Calu3 (cell line): ENCODE measurements at places on chromosomes 7 and 10. TPM values are rescaled to one million over a fixed set of nuclear protein-coding genes. Genes with fewer than 3 reads are reported as not detected.

- H3K27ac ChIP-seq = no peak overlapping the region
- peaks cover 34% of the 10 kb centered on the region for H3K36me3 ChIP-seq
- H3K4me1 ChIP-seq = peaks cover 22% of the 10 kb centered on the region
- no peaks in the 10 kb centered on the region for H3K27me3 ChIP-seq
Observed at GRCh38 chr7:150382123-150382843, 3.2 kb downstream of the ZNF775 start.

GRCh38 chr7:5678295-5679047 is 103.0 kb downstream of the RNF216 start:
- no peak overlapping the region for H3K27ac ChIP-seq
- peaks cover 3% of the 10 kb centered on the region for H3K36me3 ChIP-seq
- H3K4me3 ChIP-seq = no peak overlapping the region
- no peaks in the 10 kb centered on the region for H3K4me1 ChIP-seq
- H3K27me3 ChIP-seq = no peaks in the 10 kb centered on the region

DNA sequence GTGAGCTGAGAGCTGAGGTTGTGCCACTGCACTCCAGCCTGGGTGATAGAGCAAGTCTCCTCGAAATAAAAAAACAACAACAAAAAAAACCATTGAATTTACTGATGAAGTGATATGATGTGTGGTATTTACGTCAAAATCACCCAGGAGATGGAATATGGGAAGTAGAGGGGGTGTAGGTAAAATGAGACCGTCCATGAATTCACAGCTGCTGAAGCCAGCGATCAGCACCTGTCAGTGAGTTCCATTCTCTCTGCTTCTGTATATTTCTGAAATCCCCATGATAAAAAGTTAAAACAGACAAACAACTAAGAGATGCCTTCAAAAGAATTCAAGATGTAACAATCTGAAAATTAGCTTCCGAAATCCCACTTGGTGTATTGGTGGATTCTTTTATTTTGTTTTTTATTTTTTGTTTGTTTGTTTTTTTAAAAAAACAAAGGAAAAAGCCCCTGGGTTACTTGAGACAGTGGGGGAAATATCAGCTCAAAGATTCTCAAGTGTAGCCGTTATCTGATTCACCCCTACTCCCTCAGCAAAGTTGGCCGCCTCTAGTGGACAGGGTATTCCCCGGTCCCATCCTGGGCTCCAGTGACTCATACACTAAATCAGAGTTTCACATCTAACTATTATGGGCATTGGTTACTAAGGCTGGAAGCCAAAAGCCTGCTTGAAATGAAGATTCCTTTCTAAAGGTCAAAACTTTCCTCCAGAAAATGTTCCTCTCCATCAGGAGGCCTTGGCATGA is 76.4 kb downstream of the MAP3K8 start:
- H3K27me3 ChIP-seq = no peaks in the 10 kb centered on the region
- H3K4me3 ChIP-seq = no peak overlapping the region
- H3K27ac ChIP-seq = no peak overlapping the region

- no peak for DNase-seq
- H3K4me3 ChIP-seq = no peak overlapping the region
- H3K4me1 ChIP-seq = no peaks in the 10 kb centered on the region
- no peak overlapping the region for H3K27ac ChIP-seq
- H3K36me3 ChIP-seq = no peaks in the 10 kb centered on the region
Observed at GRCh38 chr7:40795607-40796006, 660.8 kb downstream of the SUGCT start.

DNA sequence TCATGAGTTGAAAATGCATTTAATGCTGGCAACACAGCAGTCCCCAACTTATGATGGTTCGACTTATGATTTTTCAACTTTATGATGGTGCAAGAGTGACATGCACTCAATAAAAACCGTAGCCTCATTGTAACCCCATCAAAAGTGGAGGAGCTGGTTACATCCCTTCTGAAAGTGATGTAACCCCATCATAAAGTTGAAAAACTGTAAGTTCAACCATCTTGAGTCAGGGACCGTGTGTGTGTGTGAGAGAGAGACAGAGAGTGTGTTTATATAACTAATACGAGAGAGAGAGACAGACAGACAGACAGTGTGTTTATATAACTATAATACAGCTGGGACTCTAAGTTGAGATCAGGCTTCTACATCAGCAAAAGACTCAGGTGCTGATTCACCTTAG is 21.0 kb downstream of the ANXA11 start:
- no peaks in the 10 kb centered on the region for H3K27me3 ChIP-seq
- H3K4me1 ChIP-seq = peaks cover 87% of the 10 kb centered on the region
- H3K4me3 ChIP-seq = no peak overlapping the region
- peak overlapping the region; percentile 13 for H3K27ac ChIP-seq

- no peak overlapping the region for H3K27ac ChIP-seq
- no peak overlapping the region for H3K4me3 ChIP-seq
- H3K36me3 ChIP-seq = no peaks in the 10 kb centered on the region
- peaks cover 35% of the 10 kb centered on the region for H3K4me1 ChIP-seq
- peaks cover 8% of the 10 kb centered on the region for H3K27me3 ChIP-seq
Observed at GRCh38 chr10:114387784-114388183, 16.5 kb downstream of the AFAP1L2 start.

CHAT gene
- not detected in 2 replicates for total RNA-seq

DNA sequence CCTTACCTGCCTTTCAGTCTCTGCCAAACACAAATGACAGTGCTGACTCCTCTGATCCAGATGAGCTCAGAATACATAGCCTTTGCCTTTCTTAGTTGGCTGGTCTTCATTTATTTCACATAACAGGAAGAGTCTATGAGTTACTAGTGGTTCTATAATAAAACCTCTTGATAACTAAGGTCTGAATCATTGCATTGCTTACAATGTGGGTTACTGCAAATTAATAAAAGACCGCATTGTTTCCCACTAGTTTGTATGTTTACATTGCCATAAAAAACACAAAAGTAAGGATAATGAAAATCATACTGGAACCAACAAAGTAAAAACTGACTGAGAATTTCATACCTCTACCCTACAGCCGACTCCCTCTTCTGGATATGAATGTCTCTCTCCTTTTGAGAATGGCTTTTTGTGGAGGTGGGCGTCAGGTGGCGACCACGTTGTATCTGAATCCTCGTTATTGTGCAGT is 62.0 kb upstream of the AKR1E2 start:
- peak; percentile 33 for DNase-seq
- peaks cover 34% of the 10 kb centered on the region for H3K36me3 ChIP-seq
- H3K4me3 ChIP-seq = peak overlapping the region; percentile 73
- peak overlapping the region; percentile 94 for H3K27ac ChIP-seq

ATG9B gene
- 7.9 and 17.7 TPM in 2 replicates for total RNA-seq

TMEM270 gene
- total RNA-seq = 0.59 and 1.2 TPM in 2 replicates

DNA sequence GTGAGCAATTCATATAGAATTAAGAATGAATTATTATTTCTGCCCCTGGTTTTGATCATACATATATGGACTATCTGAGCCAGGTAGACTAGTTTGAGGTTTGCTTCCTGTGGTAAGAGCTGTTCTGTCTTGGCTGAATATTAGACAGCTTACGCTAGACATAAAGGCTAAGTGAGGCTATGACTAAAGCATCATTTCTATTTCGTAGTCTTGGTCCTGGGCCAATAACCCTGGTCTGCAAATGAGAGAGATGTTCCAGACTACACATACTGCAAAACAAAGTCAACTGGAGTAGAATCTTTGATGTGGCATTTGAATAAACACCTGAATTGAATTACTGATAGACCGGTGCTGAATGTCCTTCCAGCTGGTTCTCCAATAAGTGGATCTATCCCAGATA is 40.8 kb upstream of the CACNB2 start:
- no peak for DNase-seq
- no peaks in the 10 kb centered on the region for H3K4me1 ChIP-seq
- H3K27ac ChIP-seq = no peak overlapping the region
- H3K4me3 ChIP-seq = no peak overlapping the region
- no peaks in the 10 kb centered on the region for H3K36me3 ChIP-seq

DNA sequence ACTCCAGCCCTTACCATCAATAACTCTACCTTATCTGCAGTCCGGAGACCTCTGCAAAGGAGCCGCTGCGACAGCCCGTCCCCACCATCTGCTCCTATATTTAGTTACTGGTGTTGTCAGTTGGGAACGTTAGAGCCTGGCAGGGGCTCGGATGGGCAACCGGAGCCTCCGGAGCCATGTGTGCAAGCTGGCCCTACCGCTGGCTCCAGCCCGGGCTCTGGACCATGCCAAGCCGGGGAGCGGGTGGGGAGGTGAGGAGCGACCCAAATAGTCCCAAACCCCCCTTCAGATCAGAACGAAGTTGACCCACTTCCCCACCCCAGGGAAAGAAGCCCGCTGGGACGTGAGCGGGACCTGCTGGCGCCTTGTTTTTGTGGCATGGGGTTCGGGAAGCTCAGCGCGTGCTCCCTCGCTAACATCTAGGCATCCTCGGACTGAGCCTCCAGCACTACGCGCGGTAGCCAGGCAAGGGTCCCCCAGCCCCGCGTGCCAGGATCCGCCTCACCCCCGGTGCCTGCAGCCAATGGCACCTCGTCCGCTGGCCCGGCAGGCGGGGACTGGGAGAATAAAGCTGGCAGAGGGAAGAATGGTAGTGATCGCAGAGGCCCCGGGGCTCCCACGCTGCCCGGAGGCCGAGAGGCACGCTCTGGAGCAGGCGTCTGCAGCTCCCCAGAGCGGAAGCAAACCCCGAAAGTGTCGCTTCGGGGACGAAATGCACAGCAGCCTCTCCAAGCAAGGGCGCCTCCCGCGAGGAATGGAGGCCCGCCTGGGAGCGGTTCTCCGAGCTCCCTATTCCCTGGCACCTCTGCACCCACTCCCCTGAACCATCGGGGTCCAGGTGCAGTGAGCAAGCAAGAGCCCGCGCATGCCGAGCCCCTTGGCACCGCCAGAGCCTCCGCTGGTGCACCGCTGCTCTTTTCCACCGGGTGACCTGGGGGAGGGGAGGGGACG is 679 bp downstream of the LRRC20 start:
- H3K27ac ChIP-seq = peak overlapping the region; percentile 19
- peaks cover 20% of the 10 kb centered on the region for H3K4me1 ChIP-seq
- peaks cover 19% of the 10 kb centered on the region for H3K36me3 ChIP-seq
- peaks cover 8% of the 10 kb centered on the region for H3K27me3 ChIP-seq
- DNase-seq = peak; percentile 66

SEMA3A gene
- 20.2 and 24.3 TPM in 2 replicates for total RNA-seq

LIPF gene
- total RNA-seq = not detected in 2 replicates

- peak overlapping the region; percentile 78 for H3K27ac ChIP-seq
- H3K27me3 ChIP-seq = no peaks in the 10 kb centered on the region
- no peak overlapping the region for H3K4me3 ChIP-seq
- H3K4me1 ChIP-seq = peaks cover 49% of the 10 kb centered on the region
Observed at GRCh38 chr7:14747701-14748100, 154.8 kb downstream of the DGKB start.

GRCh38 chr10:48305905-48306264 is 592 bp upstream of the MAPK8 start:
- H3K4me1 ChIP-seq = peaks cover 24% of the 10 kb centered on the region
- peak overlapping the region; percentile 78 for H3K4me3 ChIP-seq
- peaks cover 20% of the 10 kb centered on the region for H3K27me3 ChIP-seq
- H3K36me3 ChIP-seq = peaks cover 23% of the 10 kb centered on the region

DNA sequence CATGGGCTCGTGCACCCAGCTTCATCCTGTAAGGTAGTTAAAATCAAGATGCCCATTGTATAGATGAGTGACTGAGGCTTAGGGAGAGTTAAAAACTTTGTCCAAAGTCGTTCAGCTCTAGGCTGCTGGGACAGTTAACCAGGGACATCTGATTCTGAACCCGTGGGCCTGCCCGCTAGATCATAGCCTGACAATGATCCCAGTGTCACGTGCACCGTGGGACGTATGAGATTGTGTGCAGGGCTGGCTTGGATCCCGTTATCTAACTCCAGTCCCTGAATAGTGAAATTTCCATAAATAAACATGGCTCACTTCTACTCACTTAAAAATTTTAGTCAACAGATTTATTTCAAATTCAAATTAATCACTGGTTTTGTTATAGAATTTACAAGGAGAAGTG is 24.9 kb downstream of the C10orf120 start:
- no peak overlapping the region for H3K27ac ChIP-seq
- no peaks in the 10 kb centered on the region for H3K4me1 ChIP-seq
- no peak for DNase-seq
- H3K36me3 ChIP-seq = no peaks in the 10 kb centered on the region
- H3K4me3 ChIP-seq = no peak overlapping the region

WNT16 gene
- not detected in 2 replicates for total RNA-seq

SPDYE6 gene
- not detected in 2 replicates for total RNA-seq

DNA sequence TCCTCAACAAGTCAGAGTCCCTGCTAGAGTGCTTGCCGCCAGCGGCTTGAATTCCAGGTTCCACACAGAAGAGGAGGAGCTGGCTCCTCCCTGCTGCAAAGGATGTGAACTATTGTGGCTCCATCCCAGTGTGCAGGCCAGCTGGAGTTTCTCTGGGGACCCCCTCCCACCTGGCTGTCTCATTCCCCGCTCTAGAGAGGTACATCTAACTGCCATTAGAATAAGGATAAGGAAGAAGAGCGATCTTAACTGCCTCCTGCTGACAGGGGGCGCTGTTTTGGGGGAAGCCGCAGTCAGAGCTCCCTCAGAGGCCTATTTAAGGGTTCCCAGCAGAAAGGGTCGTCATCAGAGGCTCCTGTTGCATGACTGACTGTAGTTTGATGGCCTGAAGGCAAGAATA is 40.8 kb upstream of the HECW1 start:
- H3K36me3 ChIP-seq = no peaks in the 10 kb centered on the region
- H3K4me1 ChIP-seq = no peaks in the 10 kb centered on the region
- peak; percentile 17 for DNase-seq
- H3K4me3 ChIP-seq = no peak overlapping the region
- H3K27me3 ChIP-seq = no peaks in the 10 kb centered on the region

- H3K27me3 ChIP-seq = peaks cover 28% of the 10 kb centered on the region
- DNase-seq = no peak
- no peaks in the 10 kb centered on the region for H3K36me3 ChIP-seq
- H3K4me3 ChIP-seq = peak overlapping the region; percentile 63
- no peak overlapping the region for H3K27ac ChIP-seq
- H3K4me1 ChIP-seq = peaks cover 7% of the 10 kb centered on the region
Observed at GRCh38 chr10:68559841-68560185, 324 bp upstream of the TET1 start.

GRCh38 chr7:47143339-47143738 is 438.6 kb downstream of the TNS3 start:
- H3K27me3 ChIP-seq = peaks cover 8% of the 10 kb centered on the region
- H3K27ac ChIP-seq = no peak overlapping the region
- H3K4me3 ChIP-seq = no peak overlapping the region
- no peaks in the 10 kb centered on the region for H3K36me3 ChIP-seq
- peaks cover 18% of the 10 kb centered on the region for H3K4me1 ChIP-seq

DNA sequence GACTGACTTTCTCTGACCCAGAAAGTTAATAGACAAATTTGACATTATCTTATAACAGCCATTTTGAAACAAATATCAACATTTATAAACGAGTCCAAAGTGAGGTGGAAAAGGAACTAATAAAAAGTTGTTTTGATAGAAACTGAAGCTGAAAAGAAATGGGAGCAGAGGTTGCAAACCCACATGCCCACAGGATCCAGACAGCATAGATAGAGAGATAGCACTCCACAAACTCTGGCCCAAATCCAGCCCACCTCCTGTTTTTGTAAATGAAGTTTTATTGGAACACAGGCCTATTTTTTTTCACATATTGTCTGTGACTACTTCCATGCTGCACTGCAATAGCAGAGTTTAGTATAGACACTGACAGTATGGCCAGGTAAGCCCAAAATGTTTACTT is 171.9 kb downstream of the PRKG1 start:
- no peak overlapping the region for H3K27ac ChIP-seq
- no peaks in the 10 kb centered on the region for H3K36me3 ChIP-seq
- H3K4me1 ChIP-seq = no peaks in the 10 kb centered on the region
- peaks cover 41% of the 10 kb centered on the region for H3K27me3 ChIP-seq
- no peak for DNase-seq
- H3K4me3 ChIP-seq = no peak overlapping the region
